ENCODE measurements at places on chromosomes 2 and 18. TPM values are rescaled to one million over a fixed set of nuclear protein-coding genes. Genes with fewer than 3 reads are reported as not detected.

GRCh38 chr2:52077159-52077558 lies 1045.2 kb upstream of the NRXN1 start:
- no peak for DNase-seq

- DNase-seq: no peak
These were observed 217.7 kb upstream of the SLC35G4 start for GRCh38 chr18:11391661-11392060.

- no peak for DNase-seq
These were observed 903.7 kb downstream of the TDRD15 start for GRCh38 chr2:22027345-22028005.

GRCh38 chr2:113232740-113233139 lies 46.0 kb downstream of the PAX8 start:
- DNase-seq: no peak

DNA sequence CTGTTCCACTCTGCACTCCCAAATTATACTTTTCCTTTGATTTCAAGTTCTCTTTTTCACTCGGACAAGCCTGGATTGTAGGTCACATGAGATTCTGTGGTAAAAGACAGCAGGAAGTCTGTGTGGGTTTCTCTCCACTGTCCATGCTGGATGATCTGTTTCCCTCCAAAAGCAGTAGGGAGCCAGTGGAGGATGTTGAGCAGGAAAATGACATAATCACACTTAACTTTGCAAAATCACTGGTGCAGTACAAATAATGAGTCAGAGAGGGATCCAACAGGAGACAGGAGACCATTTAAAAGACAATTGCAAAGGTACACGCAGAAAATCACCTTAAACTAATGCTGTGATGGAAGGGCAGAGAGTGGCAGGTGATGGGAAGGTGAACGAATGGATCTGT lies 301.3 kb downstream of the ZNF407 start:
- DNase-seq: no peak

DNA sequence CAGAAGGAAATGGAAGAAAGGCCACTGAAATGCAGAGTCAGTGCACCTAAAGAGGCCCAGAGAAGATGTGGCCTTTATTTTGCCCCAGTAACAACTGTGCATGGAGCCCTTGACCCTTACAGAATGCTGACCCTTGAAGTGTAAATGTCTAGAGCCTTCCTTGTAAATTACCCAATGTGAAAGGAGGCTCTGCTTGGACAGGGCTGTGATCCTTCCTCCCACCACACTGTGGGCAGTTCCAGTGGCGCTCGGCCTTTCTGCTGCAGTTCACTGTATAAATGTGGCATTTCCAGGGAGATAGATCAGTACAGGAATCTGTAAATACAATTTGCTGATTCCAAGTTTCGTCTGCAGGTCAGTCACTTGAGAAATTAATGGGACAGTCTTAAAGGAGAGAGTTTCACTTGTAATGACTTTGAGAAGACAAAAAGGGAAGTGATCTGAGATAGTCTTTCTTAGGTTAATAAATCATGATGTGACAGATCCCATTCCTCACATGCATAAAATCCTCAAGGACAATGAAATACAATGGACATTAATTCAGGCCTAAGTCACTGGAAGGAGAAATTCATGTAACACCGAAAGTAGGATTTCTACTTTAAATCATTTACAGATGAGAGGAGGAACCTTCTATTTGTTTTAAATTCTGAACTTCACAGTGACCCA lies 133.8 kb upstream of the LMAN1 start:
- DNase-seq: no peak

GRCh38 chr2:171824086-171824485 lies 70.0 kb downstream of the SLC25A12 start:
- no peak for DNase-seq

GRCh38 chr2:13240061-13240460 lies 523.3 kb downstream of the TRIB2 start:
- DNase-seq: no peak

DNA sequence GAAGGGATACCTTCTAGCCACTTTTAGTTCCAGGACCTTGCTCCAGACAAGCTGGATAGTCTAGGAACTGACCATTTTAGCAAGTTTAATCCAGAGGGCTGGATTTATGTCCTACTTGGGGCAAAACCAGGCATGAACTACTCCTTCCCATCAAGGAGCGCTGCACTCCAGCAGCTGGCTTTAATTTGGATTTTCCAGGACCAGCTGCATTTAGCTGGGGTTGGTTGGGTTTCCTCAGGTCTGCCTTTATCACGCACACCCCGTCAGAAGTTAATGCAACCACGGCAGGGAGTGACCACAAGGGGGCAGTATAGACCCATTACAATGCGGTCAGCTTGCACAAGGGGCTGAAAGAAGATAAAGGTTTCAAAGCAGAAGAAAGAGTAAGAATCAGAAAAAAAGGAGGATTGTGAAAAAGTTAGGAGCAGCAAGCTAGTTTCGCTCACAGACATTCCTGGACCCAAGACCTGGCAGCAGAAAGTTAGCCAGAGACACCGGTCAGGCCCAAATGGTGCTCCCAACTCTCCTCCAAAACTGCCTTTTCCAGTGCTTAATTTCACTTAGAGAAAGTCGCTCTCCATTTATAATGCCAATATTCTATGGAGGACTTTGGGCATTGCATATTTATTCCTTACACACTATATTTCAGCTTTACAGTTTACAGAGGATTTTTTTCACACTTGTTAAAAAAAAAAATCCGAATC lies 40.1 kb downstream of the SLC4A1AP start:
- peak; percentile 80 for DNase-seq

GRCh38 chr18:51619283-51619682 lies 421.8 kb upstream of the MEX3C start:
- DNase-seq: no peak

GRCh38 chr2:45379399-45380087 lies 231.5 kb downstream of the SRBD1 start:
- no peak for DNase-seq

GRCh38 chr2:196660244-196660643 lies 20.7 kb downstream of the CCDC150 start:
- no peak for DNase-seq

GRCh38 chr18:39329496-39330275 lies 1764.1 kb upstream of the CELF4 start:
- no peak for DNase-seq

DNA sequence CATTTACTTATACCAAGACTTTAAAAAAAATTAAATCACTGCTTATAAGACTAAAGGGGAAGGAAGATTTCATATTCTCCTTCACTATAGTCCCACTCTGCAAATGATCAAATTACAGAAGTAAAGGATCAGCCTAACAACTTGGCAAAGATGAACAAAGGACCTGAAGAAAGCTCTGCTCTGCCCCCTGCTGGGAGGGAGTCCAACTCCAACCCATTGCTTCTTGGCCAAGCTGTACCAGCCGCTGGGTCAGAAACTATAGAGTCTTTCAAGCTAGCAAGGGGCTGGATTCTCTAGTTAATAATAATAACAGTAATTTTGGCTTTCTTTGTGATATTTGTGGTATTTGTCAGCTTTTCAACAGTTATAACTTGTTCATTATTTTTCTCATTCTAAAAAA lies 927.0 kb upstream of the CRIM1 start:
- peak; percentile 11 for DNase-seq

DNA sequence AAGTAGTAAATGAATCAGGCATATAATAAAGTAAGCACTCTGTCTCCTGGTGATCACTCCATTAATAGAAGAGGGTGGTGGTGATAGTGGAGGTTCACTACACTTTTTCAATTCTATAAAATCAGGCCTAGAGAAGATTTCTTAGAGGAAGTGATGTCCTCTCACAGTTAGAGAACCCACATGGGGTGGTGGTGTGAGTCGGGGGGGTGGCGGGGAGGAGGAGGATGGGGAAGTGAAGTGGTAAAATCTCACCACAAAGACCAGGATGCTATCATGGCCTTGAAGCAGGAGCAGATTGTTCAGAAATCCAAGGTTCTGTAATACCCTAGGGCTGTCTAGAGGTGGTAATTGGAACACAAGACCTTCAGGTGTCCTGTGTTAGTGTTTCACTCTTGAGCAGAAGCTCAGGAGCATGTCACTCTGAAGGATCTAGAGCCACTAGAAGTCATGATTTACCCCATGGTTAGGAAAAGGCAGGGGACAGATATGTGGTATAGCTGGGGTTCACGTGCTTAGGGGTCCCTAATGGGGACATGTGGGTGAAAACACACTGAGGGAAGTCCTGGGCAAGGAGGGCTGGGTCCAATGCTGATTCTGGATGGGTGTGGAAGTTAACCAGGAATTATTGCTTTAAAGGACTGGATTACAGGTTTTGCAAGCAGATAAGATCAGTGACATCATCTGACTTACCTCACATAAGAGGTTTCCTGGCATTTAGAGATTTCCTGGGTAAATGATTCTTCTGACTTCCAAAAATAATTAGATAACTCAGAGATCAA lies 31.0 kb downstream of the RNF125 start:
- no peak for DNase-seq

GRCh38 chr2:208306291-208306690 lies 40.2 kb downstream of the PIKFYVE start:
- no peak for DNase-seq

DNA sequence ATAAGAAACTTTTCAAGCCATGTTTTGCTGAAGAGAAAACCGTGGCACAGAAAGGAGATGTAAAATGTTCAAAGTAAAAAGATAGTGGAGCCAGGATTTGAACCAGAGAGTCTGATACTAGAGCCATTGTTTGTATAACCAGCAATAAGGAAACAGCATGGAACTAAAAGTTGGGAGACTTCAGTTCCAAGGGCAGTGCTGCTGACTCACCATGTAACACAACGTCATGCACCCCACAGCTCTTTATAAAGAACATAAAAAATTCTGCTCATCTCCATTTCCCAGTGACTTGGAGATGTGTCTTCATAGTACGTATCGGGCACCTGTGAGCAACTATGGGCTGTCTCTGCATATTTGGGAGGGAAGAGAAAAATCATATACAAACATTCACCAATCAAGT lies 353.0 kb upstream of the PIK3C3 start:
- no peak for DNase-seq

GRCh38 chr18:48079885-48080284 lies 149.4 kb upstream of the SMAD2 start:
- no peak for DNase-seq

DNA sequence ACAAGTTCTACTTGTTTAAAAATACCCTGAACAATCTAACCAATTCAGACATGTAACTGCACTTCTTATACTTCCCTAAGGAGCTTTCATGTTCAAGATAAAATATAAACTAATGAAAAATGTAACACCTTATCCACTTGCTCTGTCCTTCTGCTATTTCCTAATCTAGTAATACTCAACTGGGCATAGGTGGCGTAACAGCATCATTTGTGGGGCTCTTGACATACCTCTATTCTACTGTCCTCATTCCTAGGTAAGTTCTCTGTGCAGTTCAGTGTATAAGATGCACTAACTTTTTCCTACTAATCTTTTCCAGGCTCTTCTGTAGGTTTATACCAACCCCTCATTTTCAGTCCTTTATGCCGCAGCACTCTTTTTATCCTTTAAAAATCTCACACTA lies 36.7 kb downstream of the PRKD3 start:
- no peak for DNase-seq

GRCh38 chr2:238899386-238899785 lies 51.5 kb downstream of the TWIST2 start:
- no peak for DNase-seq

The PRKAG3 gene
- not detected for polyA plus RNA-seq

The SP3 gene
- 102 TPM for polyA plus RNA-seq

The SH3RF3 gene
- polyA plus RNA-seq: 5.8 TPM
